MCF 10A (cell line): ENCODE measurements at places on chromosomes 2 and 18. TPM values are rescaled to one million over a fixed set of nuclear protein-coding genes. Genes with fewer than 3 reads are reported as not detected.
A peak's percentile ranks its signal among the peaks of the same experiment; 100 is the strongest.

DNA sequence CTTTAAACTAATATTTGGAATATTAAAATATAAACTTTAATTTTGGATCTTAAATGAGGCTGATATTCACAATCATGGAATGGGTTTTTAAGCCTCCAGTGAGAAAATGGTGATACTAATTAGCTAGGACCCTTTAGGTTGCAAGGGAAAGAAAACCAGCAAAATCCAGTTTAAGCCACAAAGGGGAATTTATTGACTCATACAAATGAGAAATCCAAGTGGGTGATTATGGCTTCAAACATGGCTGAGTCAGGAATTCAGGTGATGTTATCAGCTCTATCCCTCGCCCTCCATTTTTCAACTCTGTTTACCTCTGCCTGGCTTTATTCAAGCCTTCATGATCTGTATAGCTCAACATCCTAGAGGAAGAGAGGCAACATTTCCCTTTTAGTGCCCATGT is 75.3 kb upstream of the DLX2 start:
- H3K36me3 ChIP-seq, result no peaks in the 10 kb centered on the region
- H3K4me3 ChIP-seq, result no peak overlapping the region
- H3K27me3 ChIP-seq, result no peaks in the 10 kb centered on the region
- peak; percentile 47 for DNase-seq
- peaks cover 23% of the 10 kb centered on the region for H3K4me1 ChIP-seq

The TTN gene
- under 0.01 and 0.05 TPM in 2 replicates for total RNA-seq

DNA sequence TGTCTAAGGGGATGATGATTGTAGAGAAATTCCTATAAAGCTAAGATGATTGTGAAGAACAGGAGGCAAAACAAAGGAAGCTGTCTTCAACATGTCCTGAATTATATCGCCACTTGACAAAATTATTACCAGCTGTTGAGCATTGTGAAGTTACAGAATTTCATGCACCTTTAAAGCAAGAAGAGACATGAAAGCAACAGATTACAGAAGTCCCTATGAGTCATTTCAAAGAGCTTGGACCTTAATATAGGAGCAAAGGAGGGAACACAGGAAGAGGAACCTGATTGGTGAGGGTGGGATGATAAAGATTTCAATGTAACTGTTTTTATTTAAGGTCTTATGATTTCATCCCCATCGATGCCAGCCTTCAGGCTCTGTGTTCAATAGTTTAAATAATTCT is 526.9 kb upstream of the HNMT start:
- no peaks in the 10 kb centered on the region for H3K36me3 ChIP-seq
- peaks cover 43% of the 10 kb centered on the region for H3K4me1 ChIP-seq

DNA sequence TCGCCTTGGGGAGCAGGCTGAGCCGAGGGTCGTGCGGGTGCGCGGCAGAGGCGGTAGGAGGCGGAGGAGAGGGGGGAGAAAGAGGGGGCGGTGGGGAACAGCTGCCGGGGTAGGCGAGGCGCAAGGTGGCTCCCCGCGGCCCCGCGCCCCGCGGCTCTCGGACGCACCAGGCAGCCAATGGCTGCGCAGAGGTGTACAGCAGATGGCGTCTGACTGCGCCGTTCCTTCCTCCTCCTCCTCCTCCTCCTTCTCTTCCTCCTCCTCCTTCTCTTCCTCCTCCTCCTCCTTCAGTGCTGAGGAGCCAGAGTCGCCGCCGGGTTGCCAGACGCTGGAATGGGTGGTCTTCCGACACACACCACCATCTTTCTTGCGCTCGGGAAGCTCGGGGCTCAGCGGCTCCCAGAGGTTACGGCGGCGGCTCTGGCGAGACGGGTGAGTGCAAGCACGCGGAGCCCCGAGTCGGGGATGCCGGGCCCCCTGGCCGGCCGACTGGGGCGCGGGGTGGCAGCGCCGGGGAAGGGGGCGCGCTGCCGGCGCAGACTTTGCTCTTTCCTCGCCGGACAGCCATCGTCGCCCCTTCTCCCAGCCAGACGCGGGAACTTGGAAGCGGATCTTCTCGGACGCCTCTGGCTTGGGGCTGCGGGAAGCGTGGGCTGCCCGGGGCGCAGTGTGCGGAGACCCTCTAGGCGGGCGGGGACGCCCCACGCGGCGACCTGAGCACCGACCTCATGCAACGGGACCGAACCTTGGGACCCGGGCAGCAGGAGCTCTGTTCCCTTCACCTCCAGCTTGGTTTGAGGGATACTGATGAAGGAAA is at the start of gene THSD7B:
Gene THSD7B (plus strand): TSS at position 290 of the 817 bp plus-strand sequence. CDS start 116,634 bp downstream, outside the sequence.
- no peak within 1 kb of the TSS for H3K4me3 ChIP-seq
- H3K27me3 ChIP-seq, result peaks cover 70% of the 10 kb centered on the region
- no peak for DNase-seq
- no peak within 1 kb of the TSS for H3K27ac ChIP-seq
- no peaks in the 10 kb centered on the region for H3K36me3 ChIP-seq

The TBR1 gene
- 0.12 and 0.26 TPM in 2 replicates for total RNA-seq

DNA sequence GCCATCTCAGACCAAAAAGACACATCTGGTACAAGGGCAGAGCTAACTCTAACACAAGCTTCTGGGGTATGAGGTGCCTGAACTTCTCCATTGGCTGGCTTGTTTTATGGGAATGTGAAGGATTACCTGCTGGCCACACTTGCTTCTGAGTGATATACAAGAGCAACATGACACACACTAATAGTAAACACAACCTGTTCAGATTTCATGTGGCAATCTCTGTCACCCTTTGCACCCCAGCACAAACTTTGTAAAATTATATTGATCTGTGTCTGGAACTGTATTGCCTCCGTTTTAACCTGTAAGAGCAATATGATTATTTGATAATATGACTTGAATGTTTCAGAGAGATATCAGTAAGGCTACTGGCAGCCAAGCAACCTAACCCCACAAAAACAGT is 276.7 kb downstream of the CCDC85A start:
- no peak overlapping the region for H3K27ac ChIP-seq
- H3K4me3 ChIP-seq, result no peak overlapping the region
- H3K27me3 ChIP-seq, result no peaks in the 10 kb centered on the region
- DNase-seq, result no peak
- no peaks in the 10 kb centered on the region for H3K36me3 ChIP-seq
